ENCODE measurements at places on chromosomes 7 and 10.
A peak's percentile ranks its signal among the peaks of the same experiment; 100 is the strongest.

DNA sequence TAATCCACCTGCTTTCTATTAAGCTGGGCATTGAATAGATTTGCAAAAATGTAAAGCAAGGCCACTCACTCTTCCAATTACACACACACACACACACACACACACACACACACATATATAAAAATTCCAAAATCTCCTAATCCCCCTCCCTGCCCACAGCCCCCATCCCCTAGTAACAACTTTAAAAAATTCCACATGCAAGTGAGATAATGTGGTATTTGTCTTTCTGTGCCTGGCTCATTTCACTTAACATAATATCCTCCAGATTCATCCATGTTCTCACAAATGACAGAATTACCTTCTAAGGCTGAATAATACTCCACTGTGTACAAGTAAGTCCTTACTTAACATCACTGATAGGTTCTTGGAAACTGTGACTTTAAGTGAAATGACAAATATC is 24.2 kb downstream of the SH2D4B start:
- no peak for DNase-seq

DNA sequence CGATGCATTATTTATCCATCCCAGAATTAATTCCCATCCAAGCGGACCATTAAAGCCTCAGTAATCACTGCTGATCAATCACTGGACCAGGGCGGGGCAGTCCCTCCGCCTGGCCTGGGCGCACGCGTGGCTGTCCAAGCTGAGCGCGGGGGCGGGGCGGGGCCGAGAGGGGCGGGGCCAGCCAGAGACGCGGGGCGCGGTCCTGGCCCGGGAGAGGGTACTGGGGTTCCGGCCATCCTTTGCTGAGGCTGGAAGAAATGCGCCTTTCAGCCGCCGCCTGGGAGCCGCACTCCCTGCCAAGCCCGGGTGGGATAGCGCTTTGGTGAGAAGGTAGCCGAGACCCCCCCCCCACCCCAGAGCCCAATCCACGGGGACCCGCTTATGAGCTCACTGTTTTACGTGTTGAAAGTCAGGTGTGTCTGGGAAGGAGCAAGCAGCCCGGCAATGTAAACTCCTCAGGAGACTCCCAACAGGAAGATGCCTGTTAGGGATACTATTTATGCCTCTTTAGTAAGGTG is at the start of gene ARHGAP22:
ARHGAP22 (minus strand) TSS at position 83 of the 518 bp plus-strand sequence. CDS start 277 bp downstream, outside the sequence.
- DNase-seq = no peak

- peak; percentile 19 for DNase-seq
Observed at GRCh38 chr10:86585037-86585929, 63.7 kb upstream of the WAPL start.

DNA sequence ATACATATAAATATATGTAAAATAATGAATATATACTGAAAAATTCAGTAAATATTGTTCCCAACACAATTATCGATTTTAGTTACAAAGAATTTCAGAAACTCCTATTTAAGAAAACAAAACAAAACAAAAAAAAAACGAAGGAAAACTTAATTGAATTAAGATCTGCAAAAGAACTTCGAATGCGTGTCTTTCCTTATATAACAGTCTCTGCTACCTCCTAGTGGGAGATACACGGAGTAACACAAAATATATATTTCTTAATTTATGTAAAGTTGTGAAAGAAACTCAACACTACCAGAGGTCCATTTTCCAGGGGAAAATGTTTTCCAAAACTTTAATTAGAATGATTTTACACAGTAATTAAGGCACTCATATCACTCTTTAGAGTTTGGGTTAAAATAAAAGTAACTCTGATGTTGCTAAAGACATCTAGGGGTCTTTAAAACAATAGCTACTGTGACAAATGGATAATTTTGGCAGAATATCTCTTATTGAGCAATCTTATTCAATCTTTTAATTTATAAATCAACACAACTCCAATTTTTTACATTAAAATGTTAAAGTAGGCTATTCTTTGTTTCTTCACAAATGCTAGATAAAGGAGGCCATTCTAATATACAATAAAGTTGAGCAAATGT is 41.6 kb downstream of the NEBL start:
- DNase-seq = no peak

DNA sequence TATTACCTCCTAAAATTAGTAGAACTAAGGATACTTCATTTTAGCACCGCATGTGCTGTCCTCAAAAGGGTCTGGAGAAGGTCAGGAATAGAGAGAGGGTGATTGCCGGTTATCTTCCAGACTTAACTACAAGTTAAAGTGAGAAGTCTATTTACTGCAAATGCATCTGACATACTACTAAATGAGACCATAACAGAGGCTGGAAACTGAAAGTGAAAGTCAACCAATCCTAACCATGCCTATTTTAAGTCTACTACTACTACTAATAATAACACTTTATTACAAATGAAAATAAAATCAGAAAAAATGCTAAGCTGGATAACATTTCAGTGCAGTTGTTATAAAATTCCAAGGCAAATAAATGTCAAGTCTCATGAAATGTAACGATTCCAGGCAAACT is 244.7 kb downstream of the KIF20B start:
- DNase-seq = no peak

DNA sequence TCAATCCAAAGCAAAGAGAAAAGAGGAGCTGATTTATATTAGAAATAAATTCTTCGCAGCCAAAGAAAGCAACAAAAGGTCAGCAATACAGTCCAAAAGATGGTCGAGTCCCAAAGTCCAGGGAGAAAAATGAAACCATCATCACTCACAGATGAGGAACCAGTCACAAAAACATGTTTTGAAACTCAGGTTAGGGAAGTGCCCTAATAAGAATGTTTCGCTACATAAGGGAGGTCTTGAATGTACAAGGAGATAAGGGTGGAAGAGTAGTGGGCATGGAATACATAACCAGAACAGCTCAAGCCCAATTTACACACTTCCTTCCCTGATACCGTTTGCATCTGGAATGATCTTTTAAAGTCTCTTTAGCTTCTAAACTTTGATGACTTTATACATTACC is 53.6 kb downstream of the VPS41 start:
- no peak for DNase-seq

DNA sequence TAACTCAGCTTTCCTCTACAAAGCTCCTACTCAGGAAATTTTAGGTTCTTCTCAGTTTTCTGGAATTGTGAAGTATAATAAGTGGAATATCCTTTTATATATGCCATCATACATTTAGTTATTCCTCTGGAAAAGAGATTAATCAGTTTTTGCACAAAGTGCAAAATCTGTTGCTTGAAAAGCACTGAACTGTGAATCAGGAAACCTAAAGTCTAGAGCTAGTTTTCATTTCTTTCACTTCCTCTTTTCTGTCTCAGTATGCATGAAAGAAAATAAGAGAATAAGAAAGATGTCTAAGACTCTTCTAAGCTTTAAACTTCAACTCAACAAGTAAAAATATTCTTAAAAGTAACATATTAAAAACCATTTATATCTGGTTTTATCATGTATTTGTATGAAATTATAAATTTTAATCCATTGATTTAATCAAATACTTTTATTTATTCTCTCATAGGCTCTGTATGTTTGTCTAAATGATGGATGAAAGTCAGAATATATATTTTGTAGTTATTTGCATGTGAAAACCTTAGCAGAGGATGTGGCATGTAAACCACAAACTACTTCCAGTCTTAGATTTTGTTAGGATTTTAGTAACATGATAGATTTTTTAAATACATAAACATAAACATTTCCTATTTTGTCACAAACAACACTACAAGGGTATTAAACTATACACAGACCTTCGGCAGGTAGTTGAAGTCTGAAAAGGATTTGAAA is 1073.0 kb downstream of the XPNPEP1 start:
- no peak for DNase-seq

GRCh38 chr7:43906331-43907010 is at the start of gene URGCP:
Gene URGCP, minus strand, starts transcription at chr7:43906596. Its CDS starts 21 bp downstream, at chr7:43906575.
- no peak for DNase-seq

GRCh38 chr7:28246921-28247461 is 66.4 kb upstream of the JAZF1 start:
- DNase-seq = no peak

DNA sequence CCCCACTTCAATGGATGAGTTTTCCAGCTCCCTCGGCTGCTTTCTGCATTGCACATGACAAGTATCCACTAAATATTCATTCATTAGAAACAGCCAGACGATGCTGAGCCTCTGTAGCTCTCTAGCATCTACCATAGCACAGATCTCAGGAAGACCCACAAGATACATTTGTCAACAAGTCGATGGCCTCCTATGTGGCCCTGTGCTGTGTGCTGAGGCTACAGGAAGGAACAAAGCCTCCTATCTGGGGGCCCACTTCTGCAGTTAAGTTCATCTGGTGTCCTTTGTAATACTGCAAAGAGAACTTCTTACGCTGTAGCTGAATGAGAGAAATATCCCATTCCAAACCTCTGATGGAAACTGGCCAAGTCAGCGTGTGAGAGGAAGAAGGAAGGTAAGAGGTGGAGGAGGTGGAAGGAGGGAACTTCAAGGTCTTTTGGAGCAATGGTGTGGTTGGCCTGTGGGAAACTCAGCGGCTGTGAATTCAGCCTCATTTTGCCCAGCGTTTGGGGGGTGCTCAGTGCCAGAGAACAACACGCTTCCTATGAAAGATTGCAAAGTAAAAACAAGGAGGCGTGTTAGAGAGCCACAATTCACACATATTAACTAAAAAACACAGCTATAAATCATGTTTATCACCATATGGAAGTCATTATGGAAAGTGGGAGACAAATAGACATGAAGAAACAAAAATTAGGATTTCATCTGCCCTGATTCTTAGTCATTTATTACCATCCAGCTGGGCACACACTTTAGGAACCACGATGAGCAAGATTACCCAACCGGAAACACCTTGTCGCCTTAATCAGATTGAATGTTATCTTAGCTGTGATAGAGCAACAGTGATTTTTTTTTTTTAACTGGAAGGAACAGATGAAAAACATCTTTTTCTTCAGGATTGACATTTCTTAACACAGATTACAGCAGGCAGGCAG is 62.2 kb upstream of the USP6NL start:
- DNase-seq = no peak
